ENCODE measurements at places on chromosomes 6 and 20.

DNA sequence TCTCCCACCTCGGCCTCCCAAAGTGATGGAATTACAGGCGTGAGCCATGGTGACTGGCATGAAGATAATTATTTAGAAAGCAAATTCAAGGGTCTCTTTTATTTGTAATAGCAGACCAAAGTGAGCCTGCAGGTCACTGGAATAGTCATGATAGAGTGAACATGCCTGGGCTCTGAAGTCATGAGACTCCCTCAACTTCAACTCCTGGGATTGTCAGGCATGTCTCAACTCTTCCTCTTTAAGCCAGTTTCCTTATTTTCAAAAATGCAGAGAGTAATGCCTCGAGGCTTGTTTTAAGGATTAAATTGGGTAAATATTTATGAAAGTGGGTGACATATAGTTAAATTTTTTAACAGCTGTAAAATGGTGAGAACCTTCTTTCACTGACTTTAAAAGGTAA lies 22.7 kb upstream of the HECA start:
- no peak overlapping the region for H3K27ac ChIP-seq
- H3K27me3 ChIP-seq, result no peaks in the 10 kb centered on the region
- H3K4me3 ChIP-seq, result no peak overlapping the region
- peaks cover 2% of the 10 kb centered on the region for H3K4me1 ChIP-seq

DNA sequence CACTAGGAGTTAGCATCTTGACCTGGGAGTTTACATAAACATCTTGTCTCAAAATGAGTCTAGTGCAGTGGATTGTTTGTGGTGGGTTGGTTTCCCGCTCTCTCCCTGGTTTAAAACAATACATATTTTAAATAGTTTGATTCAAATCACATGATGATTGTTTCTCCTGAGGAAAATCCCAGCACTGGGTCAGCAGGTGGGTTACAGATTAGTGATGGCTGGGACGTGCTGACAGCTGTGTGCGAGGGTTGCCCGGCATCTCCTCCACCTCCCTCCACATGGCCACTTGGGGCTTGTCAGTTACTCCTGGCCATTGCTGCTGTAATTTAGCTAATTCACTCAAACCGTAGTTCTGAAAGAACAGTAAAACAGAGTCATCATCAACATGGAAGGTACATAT lies 306.4 kb upstream of the CITED2 start:
- DNase-seq, result no peak
- H3K27me3 ChIP-seq, result no peaks in the 10 kb centered on the region
- H3K4me3 ChIP-seq, result no peak overlapping the region
- H3K27ac ChIP-seq, result no peak overlapping the region
- H3K4me1 ChIP-seq, result no peaks in the 10 kb centered on the region
- no peaks in the 10 kb centered on the region for H3K36me3 ChIP-seq

- H3K27me3 ChIP-seq, result no peaks in the 10 kb centered on the region
- H3K27ac ChIP-seq, result no peak overlapping the region
- no peaks in the 10 kb centered on the region for H3K4me1 ChIP-seq
- no peaks in the 10 kb centered on the region for H3K36me3 ChIP-seq
- no peak for DNase-seq
- no peak overlapping the region for H3K4me3 ChIP-seq
Measured at GRCh38 chr6:135506270-135506997, 8.9 kb upstream of the AHI1 start.

DNA sequence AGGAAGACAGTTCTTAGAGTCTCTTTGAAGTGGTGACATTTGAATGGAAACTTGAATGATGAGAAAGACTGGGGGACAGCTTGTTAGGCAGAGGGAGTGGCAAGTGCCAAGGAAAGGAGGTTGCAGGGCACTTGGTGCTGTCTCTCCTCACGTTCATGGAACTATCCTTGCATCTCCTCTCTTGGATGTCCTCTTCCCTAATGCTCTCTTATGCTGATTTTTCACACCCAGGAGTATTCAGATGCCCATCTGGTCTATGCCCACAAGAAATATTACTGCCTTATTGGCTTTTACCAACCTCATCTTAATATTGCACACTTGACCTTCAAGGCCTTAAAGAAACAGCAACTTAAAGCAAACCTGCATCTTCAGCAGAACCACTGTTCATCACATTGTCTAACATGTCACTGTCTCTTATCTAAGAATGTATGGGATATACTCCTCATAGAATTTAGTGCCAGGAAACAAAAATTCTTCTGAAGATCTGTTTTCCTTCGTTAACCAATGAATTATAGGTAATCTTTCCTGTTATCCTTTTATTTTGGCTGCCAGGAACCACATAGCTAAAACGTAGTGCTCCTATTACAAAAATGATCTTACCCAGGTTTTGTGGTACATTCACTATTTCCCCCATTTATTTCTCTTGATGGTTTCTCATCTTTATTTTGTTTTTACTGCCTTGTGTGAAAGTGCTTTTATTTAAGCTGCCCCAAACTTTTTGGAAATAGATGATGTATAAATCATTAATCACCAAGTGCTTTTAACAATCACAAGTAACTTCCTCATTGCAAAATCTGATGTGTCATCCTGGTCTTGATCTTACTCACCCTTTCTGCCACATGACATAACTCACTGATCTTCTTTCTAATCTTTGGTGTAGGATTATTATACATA lies 12.8 kb downstream of the RGS17 start:
- H3K4me1 ChIP-seq, result peaks cover 9% of the 10 kb centered on the region
- no peak overlapping the region for H3K27ac ChIP-seq
- peaks cover 4% of the 10 kb centered on the region for H3K27me3 ChIP-seq
- H3K4me3 ChIP-seq, result no peak overlapping the region
- peaks cover 16% of the 10 kb centered on the region for H3K36me3 ChIP-seq

DNA sequence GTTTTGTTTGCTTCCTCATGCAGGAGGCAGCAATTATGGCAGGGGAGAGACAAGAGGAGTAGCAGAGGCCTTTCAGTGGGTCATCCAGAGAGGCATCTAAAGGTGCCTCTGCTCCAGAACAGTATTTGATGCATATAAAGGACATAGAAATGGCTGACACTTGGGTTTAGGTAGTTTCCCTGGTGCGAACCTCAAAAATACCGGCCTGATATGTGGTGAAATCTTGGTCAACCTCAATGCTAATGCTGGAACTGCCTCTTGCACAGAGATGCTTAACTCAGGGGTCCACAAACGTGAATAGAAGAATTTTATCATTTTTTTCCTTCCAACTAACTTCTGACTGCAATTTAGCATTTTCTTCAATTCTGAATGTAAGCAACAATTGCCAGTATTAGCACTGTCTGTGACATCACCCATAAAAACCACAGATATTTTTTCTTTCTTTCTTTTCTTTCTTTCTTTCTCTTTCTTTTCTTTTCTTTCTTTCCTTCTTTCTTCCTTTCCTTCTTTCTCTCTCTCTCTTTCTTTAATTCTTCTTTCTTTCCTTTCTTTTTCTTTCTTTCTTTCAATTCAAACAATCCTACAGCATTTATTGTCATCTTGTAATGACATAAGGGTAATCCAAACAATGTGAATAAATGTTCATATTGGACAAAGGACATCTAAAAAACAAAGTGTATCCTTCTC lies 180.0 kb upstream of the UST start:
- H3K27me3 ChIP-seq, result peaks cover 5% of the 10 kb centered on the region
- H3K27ac ChIP-seq, result peak overlapping the region; percentile 22
- H3K4me3 ChIP-seq, result no peak overlapping the region
- DNase-seq, result no peak
- H3K4me1 ChIP-seq, result peaks cover 15% of the 10 kb centered on the region
- H3K36me3 ChIP-seq, result peaks cover 8% of the 10 kb centered on the region

GRCh38 chr6:83867527-83868161 lies 8.2 kb downstream of the CYB5R4 start:
- H3K4me3 ChIP-seq, result peak overlapping the region; percentile 3
- H3K27ac ChIP-seq, result peak overlapping the region; percentile 52
- H3K36me3 ChIP-seq, result peaks cover 31% of the 10 kb centered on the region
- H3K27me3 ChIP-seq, result no peaks in the 10 kb centered on the region
- peaks cover 6% of the 10 kb centered on the region for H3K4me1 ChIP-seq

- H3K27me3 ChIP-seq, result peaks cover 32% of the 10 kb centered on the region
- no peak overlapping the region for H3K4me3 ChIP-seq
Measured at GRCh38 chr6:149935246-149935645, 6.6 kb upstream of the ULBP2 start.

- DNase-seq, result no peak
- H3K4me3 ChIP-seq, result no peak overlapping the region
- peaks cover 55% of the 10 kb centered on the region for H3K36me3 ChIP-seq
Measured at GRCh38 chr6:28907394-28907793, 16.4 kb downstream of the TRIM27 start.

DNA sequence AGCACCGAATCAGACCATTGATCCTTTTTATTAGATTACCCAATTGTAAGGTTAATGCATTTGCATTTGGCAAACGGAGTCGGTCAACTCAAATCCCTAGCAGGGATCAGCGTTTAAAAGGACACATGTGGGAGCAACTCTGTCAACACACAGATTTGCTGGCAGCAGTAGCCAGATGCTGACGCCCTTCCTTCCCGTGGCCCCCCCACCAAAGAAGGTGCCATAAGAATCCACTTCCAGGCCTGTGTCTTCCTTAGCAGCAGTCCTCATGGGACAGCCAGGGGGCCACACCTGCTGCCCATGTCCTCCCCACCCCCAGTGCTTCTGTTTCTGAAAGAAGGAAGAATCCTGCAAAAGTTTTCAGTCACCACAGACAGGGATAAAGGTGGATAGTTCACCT lies 24.5 kb upstream of the MAFB start:
- no peak overlapping the region for H3K4me3 ChIP-seq
- peaks cover 4% of the 10 kb centered on the region for H3K27me3 ChIP-seq
- H3K36me3 ChIP-seq, result no peaks in the 10 kb centered on the region

GRCh38 chr6:139161169-139161568 lies 26.3 kb downstream of the HECA start:
- H3K36me3 ChIP-seq, result peaks cover 18% of the 10 kb centered on the region
- H3K4me1 ChIP-seq, result peaks cover 16% of the 10 kb centered on the region
- peak overlapping the region; percentile 42 for H3K27ac ChIP-seq
- no peak overlapping the region for H3K4me3 ChIP-seq

- H3K4me1 ChIP-seq, result no peaks in the 10 kb centered on the region
- no peaks in the 10 kb centered on the region for H3K36me3 ChIP-seq
- peak overlapping the region; percentile 61 for H3K27ac ChIP-seq
- H3K27me3 ChIP-seq, result peaks cover 2% of the 10 kb centered on the region
- peak; percentile 16 for DNase-seq
- H3K4me3 ChIP-seq, result no peak overlapping the region
Measured at GRCh38 chr20:49346682-49347081, 68.8 kb upstream of the ZNFX1 start.

DNA sequence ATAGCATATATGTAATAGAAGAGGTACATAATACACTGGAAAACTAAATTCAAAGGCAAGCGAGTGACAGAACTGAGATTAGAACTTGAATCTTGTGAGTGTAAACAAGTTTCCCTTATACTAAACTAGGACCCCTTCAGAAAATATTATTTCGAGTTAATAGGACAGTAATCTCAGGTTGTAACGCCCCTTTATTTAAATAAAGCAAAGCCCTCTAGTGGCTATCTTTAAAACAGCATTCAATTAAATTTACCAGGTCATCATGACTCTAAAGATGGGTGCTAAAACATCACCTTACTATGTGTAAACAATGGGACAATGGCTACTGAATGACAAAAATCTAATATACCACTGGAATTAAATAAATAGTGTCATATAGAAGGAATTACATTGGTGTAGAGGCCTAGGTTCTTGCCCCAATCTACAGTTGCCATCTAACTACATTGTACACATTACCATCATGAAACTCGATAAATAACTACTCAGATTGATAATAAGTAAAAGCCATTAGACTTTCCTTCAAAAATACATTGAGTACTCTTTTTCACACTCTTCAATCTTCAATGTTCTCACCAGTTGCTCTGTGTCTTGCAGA lies 255.4 kb upstream of the IRAK1BP1 start:
- no peak overlapping the region for H3K27ac ChIP-seq
- H3K27me3 ChIP-seq, result no peaks in the 10 kb centered on the region
- no peaks in the 10 kb centered on the region for H3K4me1 ChIP-seq
- H3K36me3 ChIP-seq, result no peaks in the 10 kb centered on the region
- no peak for DNase-seq
- H3K4me3 ChIP-seq, result no peak overlapping the region

DNA sequence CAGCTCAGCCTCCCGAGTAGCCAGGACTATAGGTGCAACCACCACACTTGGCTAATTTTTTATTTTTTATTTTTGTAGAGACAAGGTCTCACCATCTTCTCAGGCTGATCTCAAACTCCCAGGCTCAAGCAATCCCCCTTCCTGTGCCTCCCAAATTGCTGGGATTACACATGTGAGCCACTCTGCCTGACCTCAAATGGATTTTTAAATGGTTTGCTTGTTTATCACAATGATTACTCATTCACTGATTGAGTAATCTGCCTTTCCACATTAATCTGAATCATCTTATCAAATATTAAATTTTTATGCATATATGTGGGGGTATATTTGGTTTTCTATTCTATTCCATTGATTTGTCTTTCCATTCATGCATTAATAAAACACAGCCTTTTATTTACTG lies 9.4 kb upstream of the KHDC1L start:
- H3K36me3 ChIP-seq, result no peaks in the 10 kb centered on the region
- H3K4me1 ChIP-seq, result no peaks in the 10 kb centered on the region
- DNase-seq, result no peak
- H3K4me3 ChIP-seq, result no peak overlapping the region
- peaks cover 1% of the 10 kb centered on the region for H3K27me3 ChIP-seq
- H3K27ac ChIP-seq, result no peak overlapping the region

- no peaks in the 10 kb centered on the region for H3K36me3 ChIP-seq
- H3K4me3 ChIP-seq, result no peak overlapping the region
- H3K27ac ChIP-seq, result no peak overlapping the region
- no peaks in the 10 kb centered on the region for H3K4me1 ChIP-seq
- no peak for DNase-seq
- H3K27me3 ChIP-seq, result peaks cover 2% of the 10 kb centered on the region
Measured at GRCh38 chr20:11838076-11838636, 79.5 kb upstream of the BTBD3 start.

DNA sequence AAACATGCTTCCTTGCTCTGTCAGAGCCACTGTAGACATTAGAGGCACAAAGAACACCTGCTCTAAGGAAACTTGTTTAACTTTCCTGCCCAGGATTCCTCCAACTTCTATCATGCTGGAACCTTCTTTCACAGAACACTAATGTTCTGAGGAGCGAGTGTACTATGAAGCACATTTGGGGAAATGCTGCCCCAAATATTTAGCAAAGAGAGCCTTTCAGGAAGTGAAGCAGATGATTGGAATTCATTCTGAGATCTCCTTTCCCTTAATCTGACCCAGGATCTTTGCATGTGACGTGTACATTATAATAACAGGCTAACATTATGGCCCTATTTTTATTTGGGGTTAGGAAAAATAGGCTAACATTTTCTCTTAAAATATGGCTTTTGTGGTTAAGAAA lies 21.0 kb upstream of the FYN start:
- no peaks in the 10 kb centered on the region for H3K27me3 ChIP-seq
- no peaks in the 10 kb centered on the region for H3K36me3 ChIP-seq
- H3K27ac ChIP-seq, result no peak overlapping the region

- no peak overlapping the region for H3K4me3 ChIP-seq
- no peaks in the 10 kb centered on the region for H3K36me3 ChIP-seq
- DNase-seq, result no peak
- no peak overlapping the region for H3K27ac ChIP-seq
Measured at GRCh38 chr6:74871757-74872156, 334.1 kb downstream of the COL12A1 start.

- no peak overlapping the region for H3K4me3 ChIP-seq
- no peak for DNase-seq
- peaks cover 52% of the 10 kb centered on the region for H3K4me1 ChIP-seq
- peaks cover 4% of the 10 kb centered on the region for H3K27me3 ChIP-seq
Measured at GRCh38 chr6:108251252-108251651, 9.6 kb downstream of the SNX3 start.

Measured in endothelial cell (in vitro differentiated cells).